ENCODE measurements at places on chromosomes 1 and 21. TPM values are rescaled to one million over a fixed set of nuclear protein-coding genes. Genes with fewer than 3 reads are reported as not detected.

GRCh38 chr1:182625719-182626504 is 21.7 kb upstream of the RGS16 start:
- no peak for DNase-seq

- DNase-seq: no peak
These were observed 54.9 kb downstream of the OPTC start for GRCh38 chr1:203548892-203549291.

GRCh38 chr1:7274256-7274655 is 489.0 kb downstream of the CAMTA1 start:
- DNase-seq: no peak

DNA sequence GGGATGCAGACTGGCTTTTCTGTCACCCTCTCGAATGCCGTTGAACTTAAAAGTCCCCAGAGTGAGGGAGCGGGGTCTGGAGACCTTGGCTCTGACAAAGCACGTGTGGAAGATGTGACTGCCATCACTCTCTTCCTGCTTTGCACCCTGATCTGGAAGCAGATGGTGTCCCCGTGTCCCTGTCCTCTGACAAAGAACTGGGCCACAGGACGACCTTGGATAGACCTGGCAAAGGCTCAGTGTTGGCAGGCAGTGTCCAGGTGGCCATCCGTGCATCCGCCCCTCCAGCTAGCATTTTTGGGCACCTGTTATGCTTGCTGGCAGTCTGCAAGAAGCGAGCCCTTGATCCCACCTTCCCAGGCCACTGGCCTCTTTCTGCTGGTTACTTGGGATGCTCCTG is 27.4 kb downstream of the ARHGEF10L start:
- DNase-seq: no peak

GRCh38 chr1:80059940-80060339 is 1053.4 kb upstream of the ADGRL4 start:
- DNase-seq: no peak

GRCh38 chr1:51690285-51690961 is 73.5 kb downstream of the OSBPL9 start:
- peak; percentile 62 for DNase-seq

DNA sequence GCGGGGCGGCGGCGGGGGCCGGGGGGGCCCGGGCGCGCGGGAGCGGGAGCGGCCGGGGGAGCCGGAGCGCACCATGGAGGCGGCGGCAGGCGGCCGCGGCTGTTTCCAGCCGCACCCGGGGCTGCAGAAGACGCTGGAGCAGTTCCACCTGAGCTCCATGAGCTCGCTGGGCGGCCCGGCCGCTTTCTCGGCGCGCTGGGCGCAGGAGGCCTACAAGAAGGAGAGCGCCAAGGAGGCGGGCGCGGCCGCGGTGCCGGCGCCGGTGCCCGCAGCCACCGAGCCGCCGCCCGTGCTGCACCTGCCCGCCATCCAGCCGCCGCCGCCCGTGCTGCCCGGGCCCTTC is 546 bp downstream of the SKI start:
- DNase-seq: peak; percentile 52

The S100A16 gene
- 134 TPM for polyA plus RNA-seq

The CFHR4 gene
- 1.2 TPM for polyA plus RNA-seq
